ENCODE measurements at places on chromosomes 1 and 21.

GRCh38 chr1:153832293-153832692 lies 57.1 kb downstream of the SLC27A3 start:
- DNase-seq: no peak

- no peak for DNase-seq
These were observed 1857.4 kb downstream of the NCAM2 start for GRCh38 chr21:22855581-22855980.

- DNase-seq: no peak
These were observed 67.4 kb upstream of the TRAPPC10 start for GRCh38 chr21:43944757-43945156.

DNA sequence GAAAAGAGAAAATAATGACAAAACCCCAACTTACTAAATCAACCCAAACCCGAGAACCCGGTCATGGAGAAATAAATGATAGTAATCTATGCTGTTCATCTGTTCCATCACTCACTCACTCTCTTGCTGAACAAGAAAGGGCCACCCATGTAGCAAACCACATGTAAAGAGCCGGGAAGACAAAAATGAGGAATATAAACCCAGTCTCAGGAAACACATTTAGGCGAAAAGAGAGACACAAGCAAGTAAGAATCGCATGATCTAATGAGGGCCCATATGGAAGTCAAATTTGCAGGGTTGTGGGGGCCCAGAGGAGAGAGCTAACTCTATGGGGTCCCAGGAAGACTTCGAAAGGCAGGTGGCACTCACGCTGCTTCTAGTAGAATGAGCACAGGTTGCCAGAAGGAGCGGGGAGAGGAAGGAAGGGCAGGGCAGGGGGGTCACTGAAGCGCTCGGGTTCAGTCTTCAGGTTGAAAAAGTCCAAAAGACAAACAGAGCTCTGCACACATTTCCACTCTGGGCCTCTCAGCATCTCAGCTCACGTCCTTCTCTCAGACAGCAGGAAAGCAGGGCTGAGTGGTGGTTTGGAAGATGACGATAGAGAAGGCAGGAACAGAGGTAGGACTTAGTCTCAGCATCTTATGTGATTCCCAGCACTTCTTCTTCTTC lies 142.9 kb upstream of the KRTAP19-8 start:
- DNase-seq: no peak

GRCh38 chr1:201383647-201384405 lies 6.3 kb upstream of the TNNT2 start:
- DNase-seq: no peak

- no peak for DNase-seq
These were observed 217.4 kb upstream of the RUNX1 start for GRCh38 chr21:35266546-35266945.

GRCh38 chr1:156539818-156540355 lies 32.5 kb downstream of the IQGAP3 start:
- DNase-seq: no peak

Data from neuronal stem cell (in vitro differentiated cells).